Naive thymus-derived CD4-positive, alpha-beta T cell (primary cell): ENCODE measurements at places on chromosomes 4 and X. TPM values are rescaled to one million over a fixed set of nuclear protein-coding genes. Genes with fewer than 3 reads are reported as not detected.

DNA sequence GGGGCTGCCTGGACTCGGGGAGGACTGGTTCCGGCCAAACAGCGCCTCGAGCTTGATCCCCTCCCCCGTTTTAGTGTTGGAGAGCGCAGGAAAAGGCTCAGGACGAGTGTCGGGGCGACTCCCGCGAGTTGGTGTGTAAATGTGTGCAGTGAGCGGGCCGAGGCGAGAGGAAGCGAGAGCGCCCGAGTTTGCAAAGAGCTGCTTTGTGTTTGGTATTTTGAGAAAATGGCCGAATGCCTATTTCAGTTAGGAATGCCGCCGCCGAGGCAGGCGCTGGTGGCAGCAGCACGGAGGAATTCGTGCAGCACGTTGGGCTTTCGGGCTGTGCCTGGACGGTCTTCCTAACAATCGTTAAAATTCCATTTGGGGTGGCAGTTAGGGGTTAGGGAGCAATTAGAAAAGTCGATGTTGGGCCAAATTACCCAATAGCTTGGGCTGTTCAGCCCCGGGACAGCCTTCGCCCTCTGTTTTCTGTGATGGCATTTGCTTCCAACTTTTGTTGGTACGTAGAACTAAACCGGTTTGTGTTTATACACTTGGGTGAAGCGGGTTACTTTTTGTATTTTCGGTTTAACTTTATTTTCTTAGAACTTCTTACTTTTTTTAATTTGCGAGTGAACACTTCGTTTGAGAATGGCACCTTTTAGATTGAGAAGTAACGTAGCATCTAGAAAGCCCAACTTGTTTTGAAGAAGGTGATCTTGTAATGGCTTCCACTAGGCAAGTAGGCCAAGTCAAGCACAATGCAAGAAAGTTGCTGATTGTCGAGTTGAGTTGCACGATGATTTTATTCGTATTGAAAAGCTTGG lies 1.6 kb downstream of the REST start:
- peak; percentile 53 for DNase-seq

GRCh38 chr4:64935469-64936001 lies 526.3 kb upstream of the TECRL start:
- no peak for DNase-seq

DNA sequence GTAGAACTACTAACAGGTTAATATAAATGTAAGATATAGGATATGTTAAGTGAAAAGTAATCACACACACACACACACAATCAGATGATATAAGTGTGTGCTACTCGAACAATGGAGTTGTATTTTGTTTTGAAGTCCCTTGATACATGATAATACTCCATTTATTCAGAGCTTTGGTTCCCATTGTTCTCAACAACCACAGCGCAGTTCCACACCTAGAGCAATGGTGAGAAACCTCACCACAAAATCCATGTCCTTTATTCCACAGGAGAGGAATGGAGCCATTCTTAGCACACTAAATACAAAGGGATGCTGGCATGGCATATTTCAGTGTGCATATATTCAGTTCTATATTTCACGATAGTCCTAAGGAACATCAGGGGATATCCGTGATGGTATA lies 139.2 kb downstream of the PPP3CA start:
- DNase-seq = no peak

- peak; percentile 11 for DNase-seq
Observed at GRCh38 chr4:76748649-76749048, 149.3 kb downstream of the SOWAHB start.

DNA sequence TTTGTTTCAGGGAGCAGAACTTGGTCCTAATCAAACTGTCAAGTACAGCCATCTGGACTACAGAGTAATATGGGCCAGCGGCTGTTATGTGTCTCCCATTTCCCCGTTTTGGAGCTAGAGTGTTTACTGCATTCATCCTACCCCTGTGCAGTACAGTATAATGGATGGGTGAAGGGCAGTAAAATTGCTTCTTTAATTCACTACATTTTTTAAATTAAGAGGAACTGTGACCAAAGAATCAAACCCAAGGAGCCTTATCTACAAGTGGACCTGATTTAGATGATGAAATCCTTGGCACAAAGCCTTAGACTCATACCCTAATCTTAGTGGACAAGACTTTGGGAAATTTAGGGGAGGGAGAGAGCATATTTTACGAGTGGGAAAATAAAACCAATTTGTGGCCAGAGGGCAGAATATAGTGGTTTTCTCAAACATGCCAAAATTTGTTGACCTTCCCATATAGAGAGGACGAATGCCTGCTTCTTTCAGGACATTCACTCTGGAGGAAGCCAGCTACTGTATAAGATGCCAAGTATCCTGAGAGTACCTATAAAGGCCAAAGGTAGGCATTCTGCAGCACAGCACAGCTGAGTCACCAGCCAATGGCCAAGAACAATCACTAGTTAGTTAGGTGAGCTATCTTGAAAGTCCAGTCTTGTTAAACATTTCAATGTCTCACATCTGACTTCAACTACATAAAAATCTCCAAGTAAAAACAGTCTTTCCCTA lies 253.8 kb upstream of the KCNIP4 start:
- no peak for DNase-seq

GRCh38 chrX:16042980-16043379 lies 80.4 kb upstream of the GRPR start:
- DNase-seq = no peak

DNA sequence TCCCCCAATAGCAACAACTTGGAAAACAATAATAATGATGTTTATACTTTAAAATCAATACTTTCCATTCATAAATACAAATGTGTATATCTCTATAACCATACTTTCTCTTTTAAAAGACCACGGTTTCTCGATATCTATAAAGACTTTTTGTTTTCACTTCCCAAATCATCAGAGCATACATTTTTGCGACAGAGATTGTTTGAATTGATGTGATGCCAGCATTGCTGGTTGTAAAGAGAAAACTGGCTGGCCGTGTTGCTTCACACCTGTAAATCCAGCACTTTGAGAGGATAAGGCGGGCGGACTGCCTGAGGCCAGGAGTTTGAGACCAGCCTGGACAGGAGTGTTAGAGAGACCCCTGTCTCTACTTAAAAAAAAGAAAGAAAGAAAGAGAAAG lies 77.6 kb upstream of the ZNF518B start:
- DNase-seq = no peak

The SLC4A4 gene
- 2.7 TPM for total RNA-seq

The CXCL10 gene
- total RNA-seq = not detected

The SNCA gene
- 3.0 TPM for total RNA-seq

The FGA gene
- total RNA-seq = not detected

The F8A3 gene
- 0.84 TPM for total RNA-seq

The RNF128 gene
- total RNA-seq = not detected

The GLRA2 gene
- total RNA-seq = not detected
